Left renal cortex interstitium (tissue), 4 donors: ENCODE measurements at places on chromosomes 1 and 21. TPM values are rescaled to one million over a fixed set of nuclear protein-coding genes. Genes with fewer than 3 reads are reported as not detected.

DNA sequence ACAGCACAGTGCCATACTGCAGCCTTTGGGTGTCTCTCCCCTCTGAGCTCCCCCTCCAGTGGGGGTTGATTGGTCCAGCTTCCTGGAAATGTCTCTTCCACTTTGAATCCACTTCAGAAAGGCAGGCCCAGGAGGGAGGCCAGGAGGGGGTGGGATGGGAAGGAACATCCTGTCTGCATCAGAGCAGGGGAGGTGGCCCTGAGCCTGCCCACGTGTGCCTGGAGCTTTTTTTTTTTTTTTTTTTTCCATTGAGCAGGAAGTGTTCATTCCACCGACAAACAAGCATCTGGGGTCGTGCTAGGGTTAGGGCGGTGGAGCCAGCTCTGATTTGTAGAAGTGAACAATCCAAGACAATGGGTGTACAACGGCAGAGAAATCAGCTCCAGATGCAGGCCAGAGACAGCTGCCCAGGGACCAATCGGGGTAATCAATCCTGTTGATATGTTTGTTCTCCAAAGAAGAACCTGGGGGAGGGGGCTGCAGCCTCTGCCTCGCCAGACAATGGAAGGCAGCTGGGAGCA, 93.3 kb downstream of the SSBP3 start:
- no peak for DNase-seq

ACTA1 gene
- 0.56 TPM for polyA plus RNA-seq

SYT14 gene
- polyA plus RNA-seq, result 0.41 TPM

DNA sequence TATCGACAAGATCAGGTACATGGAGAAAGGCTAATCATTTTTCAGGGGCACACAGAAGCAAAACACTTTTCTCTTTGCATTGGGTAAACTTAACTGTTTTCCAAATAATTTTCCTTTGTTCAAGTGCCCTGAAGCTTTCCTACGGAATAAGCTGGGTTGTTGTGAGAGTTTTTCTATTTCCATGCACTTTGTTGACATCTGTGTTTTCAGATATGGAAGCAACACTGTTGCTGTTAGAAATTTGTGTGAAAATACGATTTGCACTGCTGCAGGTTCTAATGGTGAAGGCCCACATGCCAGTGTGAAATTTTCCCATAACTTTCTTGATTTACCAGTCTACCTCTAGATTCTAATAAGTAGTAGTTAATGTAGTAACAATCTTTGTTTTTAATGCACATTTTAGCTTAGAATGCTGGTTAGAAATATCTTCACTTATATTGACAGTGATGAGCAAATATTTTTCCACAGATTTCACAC, 18.3 kb downstream of the NFYC start:
- DNase-seq, result no peak

GRCh38 chr1:227924833-227925574, 22.7 kb downstream of the WNT9A start:
- no peak for DNase-seq

DNA sequence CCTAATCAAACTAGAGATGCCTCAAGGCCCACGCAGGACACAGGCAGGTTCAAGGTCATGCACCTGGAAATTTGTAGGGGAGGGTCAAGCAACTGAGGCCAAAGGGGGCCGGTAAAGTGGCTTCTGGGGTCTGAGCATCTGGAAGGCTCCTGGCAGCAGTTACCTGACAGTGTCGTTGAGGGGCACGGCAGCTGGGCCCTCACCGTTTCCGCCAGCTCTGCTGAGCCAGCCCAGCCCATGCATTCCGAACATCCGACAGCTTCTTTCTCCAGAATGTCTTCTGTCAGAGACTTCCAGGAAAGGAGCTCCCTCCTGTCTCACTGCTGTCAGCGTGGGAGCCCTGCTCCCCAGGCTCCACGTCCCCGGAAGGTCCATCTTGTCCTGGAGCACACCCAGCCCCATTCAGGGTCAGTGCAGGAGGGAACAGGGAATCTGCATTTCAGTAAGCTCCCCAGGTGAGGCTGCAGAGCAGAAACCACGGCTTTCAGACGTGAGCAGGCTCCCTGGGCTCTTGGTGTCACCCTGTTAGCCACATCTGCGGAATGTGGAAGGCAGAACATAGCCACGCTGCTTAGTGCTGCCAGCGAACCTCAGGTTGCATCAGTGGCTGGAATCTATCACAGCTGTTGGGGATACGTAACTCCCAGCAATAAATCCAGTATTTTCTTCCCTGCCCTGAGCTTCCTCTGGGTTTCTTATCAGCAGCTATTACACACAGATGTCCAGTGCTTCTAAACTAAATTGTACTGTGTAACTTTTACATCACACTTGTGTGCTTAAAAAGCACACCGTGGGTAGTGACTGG, 36.3 kb upstream of the FAM3B start:
- DNase-seq, result no peak

FALEC gene
- polyA plus RNA-seq, result not detected

DNA sequence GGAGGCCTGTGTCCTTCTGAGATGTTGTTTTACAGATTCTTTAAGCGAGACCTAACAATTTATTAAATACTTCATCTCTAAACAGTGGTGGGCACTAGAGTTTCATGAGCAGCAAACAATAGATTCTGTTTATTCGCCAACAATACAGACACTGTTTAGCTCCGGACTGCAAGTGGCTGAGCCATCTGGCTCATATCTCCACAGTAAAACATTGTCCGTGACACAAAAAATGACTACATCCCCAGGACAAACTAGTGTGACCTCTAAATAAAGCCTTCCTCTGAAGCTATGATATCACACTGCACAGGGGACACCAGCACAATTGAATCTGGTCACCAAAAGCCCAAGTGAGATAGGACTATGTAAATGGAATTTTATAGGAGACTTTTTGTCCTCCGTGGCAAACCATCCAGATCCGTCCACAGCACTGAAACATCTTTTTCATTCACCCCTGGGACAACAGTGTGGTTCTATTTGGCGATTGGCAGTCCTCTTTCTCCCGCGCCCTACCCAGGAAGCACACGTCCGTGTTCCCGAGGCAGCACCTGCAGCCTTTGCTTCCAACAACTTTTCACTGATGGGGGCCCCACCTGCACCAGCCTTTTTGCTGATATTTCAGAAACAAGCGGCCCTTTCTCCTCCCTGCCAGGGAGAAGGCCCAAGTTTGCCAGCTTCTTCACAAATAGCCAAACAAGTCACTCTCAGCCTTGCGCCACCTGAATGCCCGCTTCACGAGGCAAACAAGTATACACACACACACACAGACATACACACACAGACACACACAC, 47.4 kb downstream of the OLIG1 start:
- no peak for DNase-seq

LCK gene
- polyA plus RNA-seq, result 4.3 TPM

DNA sequence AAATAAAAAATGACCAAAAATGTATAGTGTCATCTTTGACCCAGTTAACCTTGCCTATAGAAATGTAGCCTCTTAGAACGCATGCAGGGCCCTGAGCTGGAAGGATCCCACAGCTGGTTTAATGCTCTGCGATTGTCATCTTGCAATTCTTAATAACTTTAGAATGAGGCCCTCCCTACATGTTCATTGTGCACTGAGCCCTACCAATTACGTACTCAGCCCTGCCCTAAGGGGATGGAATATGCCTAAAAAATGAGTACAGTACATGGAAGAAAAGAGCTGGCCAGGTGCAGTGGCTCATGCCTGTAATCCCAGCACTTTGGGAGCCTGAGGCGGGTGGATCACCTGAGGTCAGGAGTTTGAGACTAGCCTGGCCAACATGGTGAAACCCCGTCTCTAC, 57.8 kb upstream of the BCAR3 start:
- no peak for DNase-seq

- no peak for DNase-seq
These were observed 1.5 kb downstream of the PRKAA2 start for GRCh38 chr1:56646611-56647010.

PRELP gene
- 5.5 TPM for polyA plus RNA-seq

GRCh38 chr1:203099805-203100515, 14.1 kb upstream of the MYOG start:
- DNase-seq, result no peak

GRCh38 chr1:233245191-233245765, 50.2 kb downstream of the PCNX2 start:
- DNase-seq, result no peak
